Activated CD4-positive, alpha-beta T cell treated with anti-CD3 and anti-CD28 coated beads, Interleukin-2, amount 10 ng/mL, durations not matched to agents 7 days and 5 days (primary cell): ENCODE measurements at places on chromosomes 4 and X. TPM values are rescaled to one million over a fixed set of nuclear protein-coding genes. Genes with fewer than 3 reads are reported as not detected.
A peak's percentile ranks its signal among the peaks of the same experiment; 100 is the strongest.

Gene IQCM
- total RNA-seq, result not detected

Gene ENAM
- 0.46 TPM for total RNA-seq

Gene NKX3-2
- total RNA-seq, result not detected

Gene OFD1
- 32.5 TPM for total RNA-seq

Gene OTC
- not detected for total RNA-seq

Gene SUPT20HL1
- not detected for total RNA-seq

Gene SH3RF1
- total RNA-seq, result 0.17 TPM

Gene CD38
- total RNA-seq, result 95.3 TPM

Gene TMSB15C
- total RNA-seq, result 4.1 TPM

Gene PDGFC
- total RNA-seq, result not detected

Gene NUP62CL
- 1.9 TPM for total RNA-seq

GRCh38 chrX:151830911-151831310 lies 81.8 kb upstream of the MAGEA4 start:
- no peak for DNase-seq

DNA sequence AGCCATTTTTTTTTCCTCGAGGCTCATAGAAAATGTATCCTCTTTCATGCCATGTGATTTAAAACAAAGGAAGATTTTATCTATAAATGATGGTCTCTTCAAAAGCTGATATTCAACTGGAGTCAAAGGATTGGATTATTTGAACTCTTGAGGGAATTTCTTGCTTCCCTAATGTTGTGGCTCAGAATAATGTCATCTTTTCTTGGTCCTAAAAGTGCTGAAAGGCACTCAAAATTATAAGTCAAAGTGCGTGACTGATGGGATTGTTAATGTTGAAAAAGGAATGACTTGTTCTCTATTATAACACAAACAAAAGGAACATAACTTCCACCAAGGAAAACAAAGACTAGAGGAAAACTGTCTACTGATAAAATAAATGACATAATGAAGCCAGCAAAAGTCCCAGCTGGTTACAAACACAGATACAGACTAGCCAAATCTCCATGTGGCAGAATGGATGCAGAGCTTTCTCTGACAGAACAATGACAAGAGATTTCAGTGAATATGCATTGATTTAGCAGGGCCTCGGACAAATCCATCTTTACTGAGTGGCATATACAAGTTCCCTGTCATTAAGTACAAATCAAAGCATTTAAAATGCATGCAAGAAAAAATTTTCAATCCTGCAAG lies 552.6 kb downstream of the GBA3 start:
- no peak for DNase-seq

DNA sequence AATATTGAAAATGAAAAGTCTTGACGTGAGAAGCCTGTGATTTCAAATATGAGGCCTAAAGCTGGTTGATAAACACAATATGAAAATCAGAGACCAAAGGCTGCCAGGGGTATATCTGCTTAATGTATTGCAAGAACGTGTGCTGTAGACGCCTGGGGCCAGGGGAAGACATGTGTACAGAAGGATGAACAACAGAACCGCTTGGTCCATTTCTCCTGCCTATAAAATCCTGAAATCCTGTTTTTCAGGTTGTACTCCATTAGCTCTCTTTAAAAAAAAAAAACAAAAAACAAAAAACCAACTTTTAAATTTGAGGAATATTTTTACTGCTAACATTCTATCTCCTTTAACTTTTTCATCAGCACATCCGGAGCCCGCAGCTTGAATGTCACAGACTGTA lies 109.2 kb downstream of the STOX2 start:
- no peak for DNase-seq

DNA sequence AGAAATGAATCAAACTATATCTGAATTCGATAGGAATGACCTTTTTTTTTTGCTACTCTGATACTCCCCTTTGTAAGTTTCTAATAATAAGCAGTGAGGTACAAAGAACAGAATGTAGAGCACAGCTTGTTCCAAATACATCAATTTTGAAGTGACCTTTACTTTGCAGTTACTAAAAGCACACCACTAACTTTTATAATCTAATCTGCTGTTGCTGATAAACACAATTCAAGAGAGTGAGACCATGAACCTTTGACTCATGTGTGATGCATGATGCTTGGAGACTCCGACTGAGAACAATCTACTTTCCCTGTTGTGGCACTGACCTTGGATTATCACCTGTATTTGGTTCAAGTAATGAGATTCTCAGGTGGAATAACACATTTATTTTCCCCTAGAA lies 91.6 kb upstream of the GNPDA2 start:
- no peak for DNase-seq

- no peak for DNase-seq
These were observed at the start of gene SLC38A5 for GRCh38 chrX:48470110-48470832. SLC38A5 (minus strand) TSS chrX:48470260; CDS start chrX:48467924, 2,336 bp downstream.

DNA sequence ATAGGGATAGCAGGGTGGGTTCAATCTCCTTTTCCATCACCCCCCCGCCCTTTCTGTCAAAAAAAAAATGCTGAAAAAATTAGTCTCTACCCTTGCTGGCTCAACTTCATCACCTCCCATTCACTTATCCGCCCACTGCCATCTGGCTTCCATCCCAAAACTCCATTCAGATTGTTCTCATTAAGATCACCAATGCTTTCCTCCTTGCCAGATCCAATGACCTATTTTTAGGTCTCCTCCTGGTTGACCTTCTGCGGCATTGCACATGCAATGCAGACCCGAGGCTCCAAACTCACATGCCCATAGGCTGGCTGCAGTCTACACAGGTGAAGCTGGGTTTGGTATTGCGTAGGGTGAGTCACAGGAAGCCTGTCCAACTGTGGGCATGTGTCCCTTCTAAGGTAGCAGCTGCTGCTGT lies 21.1 kb upstream of the STIM2 start:
- DNase-seq, result no peak

DNA sequence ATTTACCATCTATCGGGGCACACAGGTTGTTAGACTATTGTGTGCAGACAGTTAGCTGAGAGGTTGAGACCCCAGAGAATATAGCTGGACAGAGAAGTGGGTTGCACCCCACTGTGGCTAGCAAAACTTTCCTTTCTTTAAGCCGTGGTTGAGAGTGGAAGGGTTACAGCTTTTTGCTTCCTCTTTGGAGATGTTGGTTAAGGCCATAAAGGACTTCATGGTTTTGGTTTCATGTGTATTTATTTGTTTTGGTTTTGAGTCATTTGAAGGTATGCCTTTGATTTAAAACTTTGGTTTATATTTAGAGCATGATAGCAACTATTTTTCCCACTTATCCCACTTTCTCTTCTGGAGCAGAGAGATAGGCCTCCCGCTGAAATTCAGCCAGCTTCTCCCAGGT lies 274.3 kb upstream of the IL1RAPL1 start:
- DNase-seq, result no peak

DNA sequence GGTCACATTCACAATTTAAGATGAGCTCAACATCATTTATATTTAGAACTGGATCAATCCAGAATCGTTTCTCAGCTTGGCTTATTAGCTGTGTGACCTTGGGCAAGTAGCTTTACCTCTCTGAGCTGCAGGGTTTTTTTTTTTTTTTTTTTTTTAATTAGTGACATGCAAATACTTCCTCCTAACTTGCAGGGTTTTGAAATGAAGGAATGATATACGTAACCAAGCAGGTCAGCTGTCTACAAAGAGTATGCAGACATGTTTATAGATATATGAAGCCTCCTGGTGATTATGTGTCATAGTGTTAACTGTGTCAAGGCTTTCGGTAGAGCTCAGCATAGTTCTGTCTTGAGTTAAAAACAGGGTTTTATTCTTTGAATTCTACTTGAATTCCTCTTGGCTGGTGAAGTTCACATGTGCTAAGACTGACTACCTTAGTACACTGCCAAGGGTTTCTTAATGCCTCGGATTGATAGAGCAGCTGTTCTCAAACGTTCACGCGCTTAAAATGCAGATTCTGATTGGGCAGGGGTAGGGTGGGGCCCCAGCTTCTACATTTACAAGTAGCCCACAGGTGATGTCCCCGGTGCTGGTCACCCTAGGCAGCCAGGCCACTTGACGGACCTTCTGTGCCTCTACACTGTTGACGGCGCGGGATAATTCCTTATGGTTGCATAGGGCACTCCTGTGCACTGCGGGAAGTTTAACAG lies 654 bp upstream of the STS start:
- DNase-seq, result peak; percentile 6

- no peak for DNase-seq
These were observed 27.2 kb upstream of the FMR1NB start for GRCh38 chrX:147953976-147954375.

DNA sequence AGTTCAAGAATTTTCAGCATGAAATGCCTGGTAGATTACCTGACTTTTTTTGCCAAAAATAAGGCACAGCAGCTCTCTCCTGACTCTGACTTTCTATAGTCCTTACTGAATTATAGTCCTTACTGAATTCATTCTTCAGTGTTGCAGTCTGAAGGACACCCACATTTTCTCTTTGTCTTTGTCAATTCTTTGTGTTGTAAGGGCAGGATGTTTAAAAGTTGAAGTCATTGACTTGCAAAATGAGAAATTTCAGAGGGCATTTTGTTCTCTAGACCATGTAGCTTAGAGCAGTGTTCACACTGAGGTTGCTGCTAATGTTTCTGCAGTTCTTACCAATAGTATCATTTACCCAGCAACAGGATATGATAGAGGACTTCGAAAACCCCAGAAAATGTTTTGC lies 168.0 kb downstream of the SOWAHB start:
- no peak for DNase-seq

DNA sequence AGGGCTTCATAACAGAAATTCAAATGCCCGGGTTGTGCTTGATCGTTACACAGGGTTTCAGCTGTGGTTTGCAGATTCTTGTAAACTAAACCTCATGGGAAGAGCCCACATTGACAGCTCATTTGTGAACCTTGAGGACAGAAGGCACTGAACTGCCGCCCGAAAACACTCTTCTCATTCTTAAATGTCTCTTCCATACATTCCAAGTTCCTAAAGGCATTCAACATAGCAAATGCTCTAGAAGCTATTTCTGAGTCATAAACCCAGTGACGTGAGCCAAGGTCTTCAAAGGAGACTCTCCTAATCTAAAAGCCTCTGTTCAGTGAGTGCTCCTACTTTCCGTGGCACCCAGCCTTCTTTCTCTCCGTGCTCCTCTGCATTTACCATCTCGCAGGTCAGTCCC lies 737.8 kb upstream of the FRG1 start:
- DNase-seq, result no peak

GRCh38 chr4:167380964-167381363 lies 146.7 kb upstream of the SPOCK3 start:
- no peak for DNase-seq

DNA sequence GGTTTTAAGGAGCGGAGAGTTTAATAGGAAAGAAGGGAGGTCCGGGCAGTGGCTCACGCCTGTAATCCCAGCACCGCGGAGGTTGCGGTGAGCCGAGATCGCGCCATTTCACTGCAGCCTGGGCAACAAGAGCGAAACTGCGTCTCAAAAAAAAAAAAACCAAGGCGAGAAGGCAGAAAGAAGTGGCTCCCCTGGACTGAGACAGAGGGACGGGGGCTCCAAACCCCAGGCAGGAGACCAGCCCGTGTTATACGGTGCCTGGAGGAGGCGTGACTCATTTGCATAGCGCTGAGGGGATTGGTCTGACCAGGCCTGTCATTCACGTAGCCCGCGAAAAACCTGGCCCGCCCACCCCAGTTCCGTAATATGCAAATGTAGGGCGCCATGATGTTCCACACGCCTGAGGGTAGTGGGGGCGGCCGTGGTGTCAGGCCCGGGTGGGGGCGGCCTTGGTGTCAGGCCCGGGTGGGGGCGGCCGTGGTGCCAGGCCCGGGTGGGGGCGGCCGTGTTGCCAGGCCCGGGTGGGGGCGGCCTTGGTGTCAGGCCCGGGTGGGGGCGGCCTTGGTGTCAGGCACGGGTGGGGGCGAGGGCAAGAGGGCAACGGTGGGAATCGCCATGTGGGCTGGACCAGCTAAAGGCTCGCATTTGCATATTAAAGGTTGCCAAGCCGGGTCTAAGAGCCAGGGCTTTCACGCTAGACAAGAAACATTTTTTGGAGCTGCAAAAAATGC lies 2.1 kb downstream of the PLCXD1 start:
- peak; percentile 94 for DNase-seq

- DNase-seq, result no peak
These were observed 1253.0 kb upstream of the PCDH7 start for GRCh38 chr4:29467044-29467717.

DNA sequence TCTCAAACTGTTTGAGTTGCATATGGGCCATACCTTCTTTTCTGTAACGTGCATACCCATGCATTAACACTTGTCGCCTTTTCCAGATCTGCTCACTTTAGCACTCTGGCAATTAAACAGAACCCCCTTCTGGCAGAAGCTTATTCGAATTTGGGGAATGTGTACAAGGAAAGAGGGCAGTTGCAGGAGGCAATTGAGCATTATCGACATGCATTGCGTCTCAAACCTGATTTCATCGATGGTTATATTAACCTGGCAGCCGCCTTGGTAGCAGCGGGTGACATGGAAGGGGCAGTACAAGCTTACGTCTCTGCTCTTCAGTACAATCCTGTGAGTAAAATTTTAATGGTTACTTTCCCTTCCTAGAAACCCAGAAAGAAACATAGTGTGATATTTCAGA lies 4.8 kb downstream of the OGT start:
- no peak for DNase-seq

DNA sequence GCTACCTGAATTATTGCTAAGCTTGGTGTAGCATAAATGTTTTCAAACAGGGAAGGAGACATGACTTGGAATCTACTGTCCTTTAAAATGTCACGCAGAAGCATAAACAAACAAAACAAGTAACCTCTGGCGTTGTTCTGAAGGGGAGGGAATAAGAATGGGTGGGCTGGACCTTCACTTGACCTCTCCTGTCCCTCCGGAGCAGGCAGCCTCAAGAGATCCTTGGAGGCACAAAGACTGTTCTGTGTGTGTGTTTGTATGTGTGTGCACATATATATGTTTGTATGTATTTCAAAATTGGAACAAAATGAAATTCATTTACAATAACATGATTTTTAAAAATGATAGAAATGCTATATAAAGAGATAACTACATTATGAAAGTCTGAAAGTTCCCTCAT lies 91.3 kb upstream of the DCLK2 start:
- DNase-seq, result no peak

DNA sequence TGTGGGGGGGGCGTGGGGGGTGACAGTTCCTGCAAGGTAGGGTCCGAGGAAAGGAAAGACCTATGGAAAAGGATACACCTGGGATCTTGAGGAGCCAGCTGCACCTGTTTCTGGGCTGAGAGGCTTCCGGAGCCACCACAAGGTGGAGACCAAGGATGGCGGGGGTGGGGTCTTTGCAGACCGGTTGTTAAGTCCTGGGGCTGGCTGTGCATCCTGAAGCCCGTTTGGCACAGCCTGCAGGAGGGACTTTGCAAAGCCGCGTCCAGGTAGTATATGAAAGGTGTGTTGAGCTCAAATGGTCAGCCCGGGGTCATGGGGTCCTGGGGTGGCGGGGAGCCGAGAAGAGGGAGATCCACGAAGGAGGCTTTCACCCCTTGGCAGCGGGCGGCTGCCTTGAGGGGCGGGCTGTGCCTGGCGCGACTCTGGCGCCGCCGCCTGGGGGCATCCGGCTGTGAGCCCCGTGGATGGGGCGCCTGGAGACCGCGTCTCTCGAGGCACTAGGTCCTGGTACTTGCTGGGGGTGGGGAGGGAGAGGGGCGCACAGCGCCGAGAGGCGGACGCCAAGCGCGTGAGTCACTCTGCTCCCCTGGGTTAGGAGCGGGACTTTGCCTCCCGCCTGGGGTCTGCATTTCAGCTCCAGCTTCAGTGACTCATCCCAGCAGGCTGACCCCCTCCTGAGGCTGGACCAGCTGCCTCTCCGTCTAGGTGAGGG lies 58.2 kb upstream of the DYNLT3 start:
- no peak for DNase-seq
